ENCODE measurements at places on chromosomes 3 and 15.

DNA sequence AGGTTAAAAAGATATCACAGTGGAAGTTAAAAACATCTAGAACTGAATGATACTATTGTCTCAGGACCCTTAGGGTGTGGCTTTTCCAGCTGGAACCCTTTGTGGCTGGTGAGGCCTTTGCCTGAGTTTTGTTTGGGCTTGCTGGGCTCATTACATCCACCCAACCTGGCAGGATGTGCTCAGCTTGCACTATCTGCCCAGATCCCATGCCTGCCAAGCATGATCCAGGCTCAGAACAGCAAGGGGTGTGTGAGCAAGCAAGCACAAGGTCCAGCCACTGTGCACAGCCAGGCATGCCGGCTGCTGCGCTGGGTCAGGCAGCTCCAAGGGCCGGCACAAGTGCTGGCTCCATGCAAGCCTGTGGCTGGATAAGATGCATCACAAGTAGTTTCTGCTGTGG lies 512.7 kb upstream of the CDIN1 start:
- no peak for DNase-seq

- no peak for DNase-seq
Measured at GRCh38 chr3:90092994-90093393, 985.6 kb downstream of the EPHA3 start.

- no peak for DNase-seq
Measured at GRCh38 chr15:54150255-54150654, 172.0 kb downstream of the UNC13C start.

DNA sequence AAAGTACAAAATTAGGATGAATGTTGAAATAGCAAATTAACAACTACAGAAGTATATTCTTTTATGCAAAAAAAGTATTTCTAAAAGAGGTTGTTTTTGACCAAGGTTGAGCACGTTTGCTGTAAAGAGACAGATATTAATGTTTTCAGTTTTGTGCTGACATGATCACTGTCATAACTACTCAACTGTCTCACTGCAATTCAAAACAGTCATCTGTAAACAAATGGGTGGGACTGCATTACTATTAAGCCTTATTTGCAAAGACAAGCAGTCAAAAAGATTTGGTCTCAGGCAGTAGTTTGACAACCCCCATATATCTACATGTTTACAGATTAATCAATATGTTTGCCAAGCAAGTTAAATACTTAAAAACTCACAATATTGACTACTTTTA lies 109.1 kb upstream of the ZNF385D start:
- no peak for DNase-seq

- DNase-seq, result no peak
Measured at GRCh38 chr15:40941068-40941527, 12.0 kb downstream of the DLL4 start.

GRCh38 chr3:71537211-71537611 lies 46.3 kb downstream of the FOXP1 start:
- no peak for DNase-seq

DNA sequence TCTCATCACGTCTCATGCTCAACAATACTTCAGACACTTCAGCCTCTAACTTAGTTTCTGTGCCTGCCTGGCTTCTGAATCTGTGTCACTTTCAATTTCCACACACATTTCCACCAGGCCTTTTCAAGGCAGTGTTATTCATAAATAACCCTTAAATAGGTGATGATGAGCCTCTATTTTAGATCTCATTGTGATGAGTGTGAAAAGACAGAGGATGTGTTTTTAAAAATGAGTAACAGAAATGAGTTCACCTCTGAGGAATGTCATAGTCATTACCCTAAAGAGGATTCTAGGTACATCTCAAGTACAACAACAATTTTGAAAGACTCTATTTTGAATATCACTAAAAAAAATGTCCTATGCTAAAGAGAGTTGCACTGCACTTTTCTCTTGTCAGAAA lies 64.6 kb downstream of the STAC start:
- no peak for DNase-seq

DNA sequence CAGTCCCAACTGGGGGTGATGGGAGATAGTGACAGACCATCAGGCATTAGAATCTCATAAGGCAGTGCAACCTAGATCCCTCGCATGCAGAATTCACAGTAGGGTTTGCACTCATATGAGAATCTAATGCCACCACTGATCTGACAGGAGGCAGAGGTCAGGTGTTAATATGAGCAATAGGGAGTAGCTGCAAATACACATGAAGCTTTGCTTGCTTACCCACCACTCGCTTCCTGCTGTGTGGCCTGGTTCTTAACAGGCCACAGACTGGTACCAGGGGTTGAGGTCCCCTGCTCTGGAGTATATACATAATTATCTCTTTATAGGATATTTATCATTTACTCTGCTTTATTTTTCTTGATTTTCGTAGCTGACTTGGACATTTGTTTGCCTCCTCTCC lies 36.0 kb upstream of the ZMAT3 start:
- DNase-seq, result no peak

GRCh38 chr3:190436331-190436730 lies 13.4 kb downstream of the TMEM207 start:
- DNase-seq, result no peak

DNA sequence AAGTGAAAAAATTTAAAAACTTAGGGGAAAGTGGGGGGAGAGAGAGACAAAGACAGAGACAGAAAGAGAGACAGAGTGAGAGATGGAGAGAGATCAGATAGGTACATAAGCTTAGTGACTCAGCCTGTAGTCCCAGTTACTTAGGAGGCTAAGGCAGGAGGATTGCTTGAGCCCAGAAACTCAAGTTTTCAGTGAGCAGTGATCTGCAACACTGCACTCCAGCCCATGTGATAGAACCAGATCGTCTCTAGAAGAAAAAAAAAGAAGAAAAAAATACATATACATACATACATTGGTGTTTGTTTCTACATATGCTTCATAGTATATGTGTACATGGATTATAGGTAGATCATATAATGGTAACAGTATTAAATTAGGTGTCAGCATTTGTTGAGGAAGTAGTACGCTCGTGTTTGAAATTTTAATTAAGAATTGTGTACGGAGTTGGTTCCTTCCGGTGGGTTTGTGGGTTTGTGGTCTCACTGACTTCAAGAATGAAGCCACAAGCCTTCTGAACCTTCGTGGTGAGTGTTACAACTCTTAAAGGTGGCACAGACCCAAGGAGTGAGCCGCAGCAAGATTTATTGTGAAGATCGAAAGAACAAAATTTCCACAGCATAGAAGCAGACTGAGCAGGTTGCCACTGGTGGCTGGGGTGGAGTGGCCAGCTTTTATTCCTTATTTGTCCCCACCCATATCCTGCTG lies 38.3 kb upstream of the SNRPN start:
- DNase-seq, result no peak

DNA sequence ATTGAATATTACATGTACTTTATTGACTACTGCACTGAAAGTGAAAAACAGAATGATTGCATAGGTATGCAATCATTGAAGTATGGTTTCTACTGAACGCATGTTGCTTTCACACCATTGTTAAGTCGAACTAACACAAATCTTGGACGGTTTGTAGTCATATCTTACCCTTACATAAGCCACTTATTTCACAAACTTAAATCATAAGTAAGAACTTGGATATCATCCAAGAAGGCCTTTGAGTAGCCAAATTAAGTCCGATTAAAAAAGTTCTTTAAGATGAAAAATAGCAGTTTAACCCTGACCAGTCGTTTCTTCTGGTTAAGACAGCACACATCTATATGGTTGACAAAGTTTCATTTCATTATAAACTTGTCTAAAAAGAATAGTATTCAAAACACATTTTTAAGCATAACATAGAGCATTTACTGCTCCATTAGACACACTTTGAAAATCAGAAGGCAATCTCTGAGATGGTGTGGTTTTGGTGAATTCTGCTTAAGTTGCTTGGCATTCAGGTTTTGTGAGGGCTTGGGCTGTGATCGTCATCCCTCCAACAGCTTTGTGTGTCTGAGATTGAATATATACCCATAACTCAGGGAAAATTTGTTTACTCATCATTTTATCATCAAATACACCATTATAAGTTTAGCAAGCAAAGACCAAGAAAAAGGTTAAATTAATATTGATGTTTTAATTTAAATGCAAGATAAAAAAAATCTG lies 92.2 kb downstream of the NFKBIZ start:
- no peak for DNase-seq

DNA sequence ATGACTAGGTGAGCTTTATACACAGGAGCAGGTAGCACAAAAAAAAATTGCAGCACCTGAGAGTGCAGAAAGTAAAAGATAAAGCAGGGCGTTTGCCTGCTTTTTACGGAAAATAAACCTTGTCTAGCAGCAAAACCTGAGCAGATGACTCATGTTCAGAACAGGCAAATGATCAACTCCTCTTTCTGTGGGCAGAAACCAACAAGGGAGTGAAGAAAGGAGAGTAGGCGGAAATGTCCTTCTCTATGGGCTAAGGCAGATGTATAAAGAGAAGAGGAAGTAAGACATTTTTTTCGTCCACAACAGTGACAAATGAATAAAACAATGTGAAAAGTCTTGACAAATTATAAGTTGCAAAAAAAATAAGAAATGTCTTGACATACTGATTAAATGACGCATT lies 24.5 kb upstream of the GMNC start:
- DNase-seq, result no peak

GRCh38 chr3:33798113-33798417 lies 365 bp upstream of the PDCD6IP start:
- DNase-seq, result no peak

- no peak for DNase-seq
Measured at GRCh38 chr3:149340310-149340933, 7.0 kb upstream of the TM4SF18 start.

DNA sequence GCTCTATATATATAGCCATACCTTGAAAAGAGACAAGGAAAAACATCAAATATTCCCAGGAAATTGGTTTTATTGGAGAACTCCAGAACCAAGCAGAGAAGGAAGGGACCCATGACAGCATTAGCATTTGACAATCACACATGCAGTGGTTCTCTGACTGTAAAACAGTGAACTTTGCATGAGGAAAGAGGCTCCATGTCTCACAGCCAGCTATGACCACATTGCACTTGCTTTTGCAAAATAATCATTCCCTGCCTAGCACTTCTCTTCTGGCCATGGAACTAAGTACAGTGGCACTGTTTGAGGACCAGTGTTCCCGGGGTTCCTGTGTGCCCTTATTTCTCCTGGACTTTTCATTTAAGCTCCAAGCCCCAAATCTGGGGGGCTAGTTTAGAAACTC lies 85.5 kb downstream of the TGFBR2 start:
- no peak for DNase-seq

DNA sequence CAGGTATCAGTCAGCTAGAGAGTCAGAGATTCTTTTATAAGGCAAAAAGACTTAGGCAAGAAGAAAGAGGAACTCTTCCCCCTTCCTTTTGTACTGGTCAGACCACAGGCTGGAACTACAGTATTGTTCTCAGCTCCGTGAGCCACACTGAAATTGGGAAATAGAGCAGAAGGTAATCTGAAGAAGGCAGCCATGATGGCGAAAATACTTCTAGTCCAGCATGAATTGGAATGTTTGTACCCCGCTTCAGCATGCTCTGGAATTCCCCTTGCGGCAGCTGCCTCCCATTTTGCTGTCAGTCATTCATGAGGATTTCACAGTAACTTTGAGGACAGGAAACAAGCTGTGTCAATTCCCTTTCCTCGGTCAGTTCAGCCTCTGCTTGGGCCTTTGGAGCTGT lies 96.2 kb downstream of the CORO2B start:
- no peak for DNase-seq

DNA sequence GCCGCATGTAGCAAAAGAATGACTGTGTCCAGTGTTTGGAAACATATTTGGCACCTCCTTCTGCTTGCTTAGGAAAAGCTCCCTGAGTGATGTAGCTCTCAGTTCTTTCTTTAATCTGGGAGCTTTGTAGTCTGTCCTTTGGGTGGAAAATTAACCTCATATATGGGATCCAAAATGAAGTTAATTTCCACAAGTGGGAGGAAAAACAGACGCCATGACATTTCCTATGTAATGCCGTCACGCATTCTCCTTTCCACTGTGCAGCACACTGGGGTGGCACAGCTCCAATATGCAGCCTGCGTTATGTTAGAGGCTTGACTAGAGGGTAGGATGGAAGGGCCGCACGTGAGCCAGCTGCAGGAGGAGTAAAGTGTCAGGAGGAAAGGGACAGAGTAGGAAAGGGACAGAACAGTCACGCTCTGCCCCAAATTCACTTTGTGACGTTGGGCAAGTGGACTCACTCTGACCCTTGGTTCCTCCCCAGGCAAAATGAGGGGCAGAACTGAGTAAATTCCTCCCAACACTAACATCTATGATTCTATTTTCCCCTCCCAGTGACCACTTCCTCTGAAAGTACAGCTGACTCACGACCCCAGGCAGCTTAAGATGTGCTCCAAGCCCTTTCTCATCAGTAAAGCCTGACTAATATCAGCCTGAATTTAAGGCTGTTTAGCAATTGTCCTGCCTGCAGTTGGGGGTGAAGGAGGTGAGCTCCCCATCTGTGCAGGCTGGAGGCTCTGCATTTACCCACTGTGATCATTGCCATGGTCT lies 176.5 kb upstream of the PFN2 start:
- DNase-seq, result no peak

- DNase-seq, result no peak
Measured at GRCh38 chr3:77780278-77780996, 740.5 kb downstream of the ROBO2 start.

GRCh38 chr3:41362638-41363559 lies 163.6 kb downstream of the CTNNB1 start:
- no peak for DNase-seq

- no peak for DNase-seq
Measured at GRCh38 chr15:80087104-80087503, 27.6 kb downstream of the ZFAND6 start.

DNA sequence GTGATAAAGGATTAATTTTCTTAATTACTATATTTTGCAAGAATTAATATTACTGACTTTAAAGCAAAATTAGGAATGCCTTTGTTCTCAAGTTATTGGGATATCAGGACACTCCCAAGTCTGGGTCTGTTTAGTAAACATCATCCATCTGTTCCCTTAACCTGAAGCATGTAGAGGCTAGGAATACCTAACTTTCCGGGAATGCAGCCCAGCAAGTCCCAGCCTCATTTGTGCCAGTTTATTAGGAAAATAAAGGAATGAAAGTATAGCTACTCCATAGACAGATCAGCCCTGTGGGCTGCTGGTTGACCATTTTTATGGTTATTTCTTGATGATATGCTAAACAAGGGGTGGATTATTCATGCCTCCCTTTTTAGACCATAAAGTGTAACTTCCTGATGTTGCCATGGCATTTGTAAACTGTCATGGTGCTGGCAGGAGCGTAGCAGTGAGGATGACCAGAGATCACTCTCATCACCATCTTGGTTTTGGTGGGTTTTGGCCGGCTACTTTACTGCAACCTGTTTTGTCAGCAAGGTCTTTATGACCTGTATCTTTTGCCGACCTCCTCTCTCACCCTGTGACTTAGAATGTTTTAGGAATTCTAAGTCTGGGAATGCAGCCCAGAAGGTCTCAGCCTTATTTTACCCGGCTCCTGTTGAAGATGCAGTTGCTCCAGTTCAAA lies 540.2 kb downstream of the NAALADL2 start:
- no peak for DNase-seq

- no peak for DNase-seq
Measured at GRCh38 chr3:58659051-58659675, 7.4 kb downstream of the FAM3D start.

DNA sequence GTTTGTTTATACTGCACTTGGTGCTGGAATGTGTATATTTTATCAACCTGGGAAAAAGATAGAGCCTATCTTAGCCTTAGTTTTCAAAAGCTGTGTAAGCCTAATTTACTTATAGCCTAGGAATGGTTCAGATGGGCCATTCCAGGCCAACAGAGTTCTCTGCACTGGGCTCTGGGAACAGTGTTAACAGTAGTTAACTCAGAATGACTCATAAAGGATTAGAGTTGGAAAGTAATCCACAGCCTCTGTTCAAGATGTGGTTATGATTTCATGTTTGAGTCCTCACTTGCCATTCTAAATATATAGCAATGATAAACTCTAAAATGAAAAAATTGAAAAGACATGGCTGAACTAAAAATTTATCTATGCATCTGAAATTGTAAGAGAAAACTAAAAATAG lies 22.6 kb upstream of the PEX5L start:
- DNase-seq, result no peak
